Fibroblast of gingiva (primary cell): ENCODE measurements at places on chromosomes 7 and 10.

DNA sequence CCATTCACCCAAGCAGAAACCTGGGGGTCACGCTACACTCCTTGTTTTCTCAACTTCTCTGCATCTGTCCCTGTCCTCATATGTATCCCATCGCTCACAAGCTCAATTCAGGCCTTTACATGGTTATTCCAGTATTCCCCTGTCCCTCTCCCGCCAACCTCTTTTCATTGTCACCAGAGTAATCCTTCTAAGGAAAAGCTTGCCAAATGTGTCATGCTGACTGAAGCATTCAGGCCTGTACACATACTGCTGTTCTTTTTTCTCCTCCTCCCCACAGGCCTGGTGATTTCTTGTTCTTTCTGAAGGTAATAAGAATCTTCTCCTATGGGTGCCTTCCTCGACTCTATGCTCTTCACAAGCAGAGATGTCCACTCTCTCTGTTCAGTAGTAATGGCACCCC, 282.2 kb downstream of the PHTF2 start:
- no peak for DNase-seq

DNA sequence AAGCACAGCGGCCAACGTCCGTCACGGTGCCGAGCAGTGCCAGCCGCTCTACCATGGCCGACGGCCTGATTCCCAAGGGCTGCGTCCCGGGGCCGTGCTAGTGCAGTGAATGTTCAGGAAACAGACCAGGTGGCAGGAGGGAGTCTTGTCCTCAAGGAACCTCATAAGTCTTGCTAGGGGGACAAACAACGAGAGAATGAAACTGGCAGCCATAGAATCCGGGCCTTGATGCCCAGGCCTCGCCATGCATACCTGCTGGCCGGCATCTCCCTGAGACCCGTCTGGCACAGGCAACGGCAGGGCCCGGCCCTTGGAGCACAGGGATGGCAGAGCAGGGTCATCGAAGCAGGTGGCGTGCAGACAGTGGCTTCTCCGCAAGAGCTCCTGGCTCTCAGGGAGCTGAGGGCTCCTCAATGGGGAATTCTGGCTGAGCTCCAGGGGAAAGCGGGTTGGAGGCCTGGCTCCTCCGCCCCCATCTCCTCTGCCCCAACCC, 58.8 kb downstream of the DIP2C start:
- DNase-seq = no peak

DNA sequence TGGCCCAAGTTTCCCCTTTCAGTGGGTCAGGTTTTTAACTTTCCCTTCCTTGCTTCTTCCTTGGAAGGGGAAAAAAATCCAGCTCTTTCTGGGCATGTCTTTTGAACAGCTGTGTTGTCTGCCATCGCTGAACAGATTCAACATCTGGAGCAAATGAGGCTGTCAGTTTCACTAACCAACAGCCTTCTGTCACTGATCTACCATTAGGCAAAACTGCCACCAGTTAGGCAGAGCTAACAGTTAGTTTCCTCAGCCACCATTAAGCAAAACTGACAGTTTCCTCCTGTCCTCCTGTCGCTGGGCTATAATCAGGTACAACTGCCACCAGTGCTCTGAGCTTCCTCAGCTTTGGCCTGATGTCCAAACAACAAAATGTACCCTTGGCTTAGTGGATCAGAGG, 81.9 kb downstream of the NPTX2 start:
- no peak for DNase-seq

DNA sequence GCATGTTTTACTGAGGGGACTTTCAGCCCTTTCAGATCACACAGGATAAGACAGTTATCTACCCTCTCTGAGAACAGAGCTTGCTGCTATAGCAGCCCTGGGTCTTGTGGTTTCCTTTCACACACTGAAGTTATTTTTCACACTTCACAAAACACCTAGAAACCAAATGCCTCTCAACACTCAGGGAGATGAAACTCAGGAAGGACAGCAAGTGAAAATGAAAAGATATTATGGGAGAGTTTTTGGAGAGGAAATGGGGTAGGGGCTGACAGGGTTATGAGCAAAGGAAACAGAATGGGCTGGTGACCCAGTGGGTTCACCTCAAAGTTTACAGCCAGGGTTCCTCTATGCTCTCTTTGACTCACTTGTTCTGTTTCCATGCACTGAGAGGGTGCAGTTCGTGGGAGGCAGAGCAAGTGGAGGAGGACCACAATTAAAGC, 17.0 kb upstream of the GIMAP2 start:
- no peak for DNase-seq

GRCh38 chr7:29442146-29442545, 121.5 kb upstream of the PRR15 start:
- no peak for DNase-seq

DNA sequence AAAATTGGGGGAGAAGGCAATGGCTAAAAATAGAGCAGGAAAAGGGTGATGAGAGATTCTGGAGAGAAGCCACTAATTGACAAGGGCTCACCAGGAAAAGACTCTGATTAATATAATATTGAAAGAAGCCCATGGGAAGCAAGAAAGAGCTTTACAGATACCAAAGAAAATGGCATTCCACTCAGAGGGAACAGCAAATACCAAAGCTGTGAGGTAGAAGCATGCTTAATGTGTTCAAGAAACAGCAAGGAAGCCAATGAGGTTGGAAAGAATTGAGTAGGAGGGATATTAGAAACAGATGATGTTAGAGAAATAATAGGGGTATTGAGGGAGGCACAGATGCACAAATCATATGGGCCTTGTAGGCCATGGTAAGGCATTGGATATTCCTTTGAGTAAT, 130.1 kb downstream of the MYO3A start:
- no peak for DNase-seq

DNA sequence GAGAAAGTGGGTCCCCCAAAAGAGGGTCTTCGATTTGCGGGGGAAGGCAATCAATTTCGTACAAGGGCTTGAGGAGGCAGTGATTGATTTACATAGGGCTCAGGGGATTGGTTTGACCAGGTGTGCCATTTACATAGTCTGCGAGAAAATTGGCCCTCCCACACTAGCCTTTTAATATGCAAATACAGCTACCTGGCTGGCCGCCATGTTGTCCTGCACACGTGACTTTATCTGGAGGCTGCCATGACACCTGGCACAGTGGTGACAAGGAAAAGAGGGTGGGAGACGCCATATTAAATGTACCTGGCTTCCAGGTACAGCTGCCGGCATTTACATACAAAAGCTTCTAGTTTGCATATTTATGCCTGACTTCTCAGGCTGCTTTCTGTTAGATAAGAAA, 1577.2 kb upstream of the LRRTM3 start:
- no peak for DNase-seq

DNA sequence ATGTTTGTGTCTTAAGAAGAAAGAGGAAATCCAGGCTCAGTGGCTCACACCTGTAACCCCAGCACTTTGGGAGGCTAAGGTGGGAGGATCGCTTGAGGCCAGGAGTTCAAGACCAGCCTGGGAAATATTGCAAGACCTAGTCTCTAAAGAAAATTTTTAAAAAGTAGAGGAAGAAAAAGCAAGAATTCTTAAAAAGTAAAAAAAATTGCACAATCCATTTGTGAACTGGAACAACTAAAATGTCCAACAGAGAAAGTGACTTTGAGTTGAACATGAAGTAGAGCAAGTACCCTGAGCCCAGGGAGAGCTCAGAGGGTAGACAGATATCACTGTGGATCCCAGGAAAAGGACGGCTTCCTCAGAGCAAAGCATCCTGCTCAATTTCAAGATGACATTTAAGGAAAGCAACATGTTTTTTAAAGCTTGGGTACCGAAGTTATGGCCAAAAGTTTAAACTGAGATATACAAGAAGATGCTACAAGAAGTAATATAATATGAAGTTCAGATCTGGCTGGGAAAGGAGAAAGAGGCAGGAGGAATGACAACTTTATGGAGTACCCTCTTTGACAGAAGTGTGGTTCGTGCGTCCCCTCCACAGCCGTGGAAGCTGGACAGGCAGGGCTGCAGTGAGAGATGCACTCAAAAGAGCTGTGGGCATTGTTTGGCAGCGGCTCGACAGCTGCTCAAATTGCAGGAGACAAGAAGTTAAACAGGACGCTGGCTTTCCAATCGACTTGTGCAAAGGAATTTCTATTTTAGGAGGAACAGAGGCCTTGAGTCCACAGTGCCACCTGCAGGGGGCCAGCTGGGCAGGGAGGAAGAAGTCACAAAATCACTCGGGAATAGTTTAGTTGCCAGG, 201.3 kb downstream of the JCAD start:
- peak; percentile 85 for DNase-seq

DNA sequence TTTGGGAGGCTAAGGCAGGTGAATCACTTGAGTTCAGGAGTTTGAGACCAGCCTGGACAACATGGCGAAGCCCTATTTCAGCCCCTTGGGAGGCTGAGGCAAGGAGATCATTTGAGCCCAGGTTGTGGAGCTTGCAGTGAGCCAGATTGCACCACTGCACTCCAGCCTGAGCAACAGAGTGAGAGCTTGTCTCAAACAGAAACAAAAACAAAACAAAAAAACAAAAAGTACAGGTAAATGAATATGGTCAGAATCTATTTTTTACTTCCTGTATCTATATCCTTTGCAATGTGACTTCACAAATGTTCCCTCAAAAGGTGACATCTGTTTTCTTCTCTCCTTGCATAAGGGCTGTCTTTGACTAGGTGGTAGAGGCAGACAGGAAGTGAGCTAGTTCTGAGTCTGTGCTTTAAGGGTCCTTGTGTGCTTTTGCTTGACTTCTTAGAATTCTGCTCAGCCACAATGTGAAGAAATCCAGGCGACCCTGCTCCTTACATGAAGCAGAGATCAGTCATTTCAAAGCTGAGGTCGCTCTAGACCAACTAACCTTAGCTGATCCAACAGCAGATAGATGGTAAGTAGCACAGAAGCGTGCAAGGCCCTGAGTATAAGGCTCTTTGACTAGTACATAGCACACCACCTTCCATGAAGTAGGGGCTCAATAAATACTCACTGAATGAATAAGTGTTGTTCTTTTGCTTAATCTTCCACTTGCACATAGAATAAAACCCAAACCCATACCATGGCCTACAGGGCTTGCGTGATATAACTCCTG, 423.2 kb upstream of the PCDH15 start:
- DNase-seq = no peak

DNA sequence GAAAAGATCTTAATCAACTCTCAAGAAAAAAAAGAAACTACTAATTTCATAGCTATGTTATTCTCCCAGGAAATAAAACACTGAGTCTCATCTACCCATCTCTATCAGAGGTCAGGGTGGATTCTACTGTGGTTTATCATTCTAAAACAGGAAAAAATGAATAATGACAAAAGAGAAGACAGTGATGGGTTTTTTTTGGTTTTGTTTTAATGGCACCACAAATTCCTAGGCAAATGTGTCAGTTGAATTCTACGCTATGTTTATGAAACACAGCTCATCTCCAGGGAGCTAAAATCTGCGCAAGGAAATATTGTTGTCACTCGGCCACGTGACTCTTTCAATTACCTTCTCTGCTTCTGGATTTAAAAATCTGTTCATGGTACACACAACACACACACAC, 393.4 kb upstream of the SORCS1 start:
- no peak for DNase-seq

GRCh38 chr7:26512737-26513136, 221.1 kb downstream of the SNX10 start:
- no peak for DNase-seq

- no peak for DNase-seq
Measured at GRCh38 chr10:79926037-79926436, 22.9 kb downstream of the SFTPD start.

DNA sequence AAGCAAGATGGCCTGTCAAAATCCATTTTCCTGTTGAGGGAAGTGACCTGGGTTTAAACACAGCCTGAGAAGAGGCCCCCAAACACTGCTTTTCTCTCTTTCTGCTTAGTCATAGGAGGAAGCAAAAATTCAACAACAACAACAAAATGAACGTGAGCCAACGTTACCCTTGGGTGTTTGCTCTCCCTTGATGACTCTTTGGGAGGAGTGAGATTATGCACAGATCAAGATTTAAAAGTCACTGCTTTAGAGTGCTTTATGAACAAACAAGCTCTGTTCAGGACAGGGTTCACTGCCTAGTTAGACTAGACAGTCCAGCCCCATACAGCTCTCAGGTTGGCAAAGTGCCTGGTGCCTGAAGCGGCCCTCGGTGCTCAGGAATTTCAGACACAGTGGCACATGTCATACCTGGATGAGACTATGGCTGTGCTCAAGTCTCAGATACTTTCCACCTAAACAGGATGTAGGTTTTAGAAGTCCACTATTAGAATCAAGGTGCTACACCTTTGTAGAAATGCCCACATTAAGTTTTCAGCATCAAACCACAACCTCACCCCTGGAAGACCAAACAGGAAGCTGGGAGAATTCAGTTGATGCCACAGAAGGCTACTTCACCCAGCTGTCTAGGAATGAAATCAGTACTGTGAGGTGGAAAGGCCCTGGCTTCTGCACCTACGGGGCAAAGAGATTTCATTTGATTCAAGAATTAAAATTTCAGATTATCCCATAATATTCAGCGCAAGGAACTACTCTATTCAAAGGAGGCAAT, 38.7 kb downstream of the DENND11 start:
- DNase-seq = no peak

DNA sequence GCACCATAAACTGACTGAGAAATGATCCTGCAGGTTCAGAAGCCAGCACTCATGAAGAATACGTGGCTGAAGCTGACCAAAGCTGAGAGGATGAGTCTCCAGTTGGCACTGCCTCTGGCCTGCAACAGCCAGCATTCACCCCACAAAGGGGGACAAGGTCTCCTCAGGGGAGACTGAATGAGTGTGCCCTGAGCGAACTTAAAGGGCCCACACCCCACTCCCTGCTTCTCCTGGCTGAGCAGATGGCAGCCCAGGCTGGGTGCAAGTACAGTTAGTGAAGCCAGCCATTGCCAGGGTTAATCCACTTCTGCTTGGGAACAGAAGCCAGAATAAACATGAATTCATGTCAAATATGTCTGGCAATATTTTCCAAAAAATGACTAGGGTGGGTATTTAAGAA, 98.1 kb downstream of the PPP1R17 start:
- DNase-seq = peak; percentile 2

GRCh38 chr7:17771901-17772408, 168.3 kb downstream of the SNX13 start:
- no peak for DNase-seq

GRCh38 chr10:103145046-103145445, 48.0 kb downstream of the NT5C2 start:
- DNase-seq = peak; percentile 61

GRCh38 chr7:631291-631711, 95.2 kb upstream of the DNAAF5 start:
- no peak for DNase-seq
